ENCODE measurements at places on chromosomes 6 and 20. TPM values are rescaled to one million over a fixed set of nuclear protein-coding genes. Genes with fewer than 3 reads are reported as not detected.

- peaks cover 14% of the 10 kb centered on the region for H3K27me3 ChIP-seq
- H3K4me1 ChIP-seq = peaks cover 2% of the 10 kb centered on the region
- H3K36me3 ChIP-seq = no peaks in the 10 kb centered on the region
- H3K27ac ChIP-seq = no peak overlapping the region
These were observed 108.5 kb upstream of the RALGAPA2 start for GRCh38 chr20:20820785-20821483.

Gene OR2B6
- total RNA-seq = not detected

DNA sequence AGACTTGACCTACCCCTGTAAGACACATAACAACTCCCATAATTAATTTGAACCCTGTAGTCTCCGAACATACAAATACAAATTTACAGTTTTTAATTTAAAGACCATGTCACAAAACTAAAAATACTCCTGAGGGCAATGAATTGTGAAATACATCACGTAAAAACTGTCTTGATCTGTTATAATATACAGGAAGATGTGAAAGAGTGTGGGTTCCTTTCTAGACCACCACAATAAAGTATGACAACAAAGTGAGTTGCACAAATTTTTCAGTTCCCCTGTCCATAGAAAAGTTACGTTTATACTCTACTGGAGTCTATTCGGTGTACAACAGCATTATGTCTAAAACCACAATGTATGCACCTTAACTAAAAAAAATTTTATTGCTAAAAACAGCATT is 11.0 kb upstream of the BLOC1S5 start:
- H3K27me3 ChIP-seq = no peaks in the 10 kb centered on the region
- DNase-seq = no peak
- no peak overlapping the region for H3K4me3 ChIP-seq
- peaks cover 20% of the 10 kb centered on the region for H3K4me1 ChIP-seq
- peaks cover 16% of the 10 kb centered on the region for H3K36me3 ChIP-seq

DNA sequence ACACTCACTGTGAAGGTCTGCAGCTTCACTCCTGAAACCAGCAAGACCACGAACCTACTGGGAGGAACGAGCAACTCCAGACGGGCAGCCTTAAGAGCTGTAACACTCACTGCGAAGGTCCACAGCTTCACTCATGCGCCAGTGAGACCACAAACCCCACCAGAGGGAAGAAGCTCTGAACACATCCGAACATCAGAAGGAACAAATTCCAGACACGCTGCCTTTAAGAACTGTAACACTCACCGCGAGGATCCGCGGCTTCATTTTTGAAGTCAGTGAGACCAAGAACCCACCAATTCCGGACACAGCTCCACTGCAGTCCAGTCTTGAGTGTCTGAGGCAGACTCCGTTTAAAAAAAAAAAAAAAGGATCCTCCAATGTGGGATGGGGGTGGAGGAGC is 60.4 kb upstream of the ERVFRD-1 start:
- H3K36me3 ChIP-seq = no peaks in the 10 kb centered on the region
- no peak overlapping the region for H3K4me3 ChIP-seq
- DNase-seq = peak; percentile 53
- peaks cover 18% of the 10 kb centered on the region for H3K4me1 ChIP-seq

DNA sequence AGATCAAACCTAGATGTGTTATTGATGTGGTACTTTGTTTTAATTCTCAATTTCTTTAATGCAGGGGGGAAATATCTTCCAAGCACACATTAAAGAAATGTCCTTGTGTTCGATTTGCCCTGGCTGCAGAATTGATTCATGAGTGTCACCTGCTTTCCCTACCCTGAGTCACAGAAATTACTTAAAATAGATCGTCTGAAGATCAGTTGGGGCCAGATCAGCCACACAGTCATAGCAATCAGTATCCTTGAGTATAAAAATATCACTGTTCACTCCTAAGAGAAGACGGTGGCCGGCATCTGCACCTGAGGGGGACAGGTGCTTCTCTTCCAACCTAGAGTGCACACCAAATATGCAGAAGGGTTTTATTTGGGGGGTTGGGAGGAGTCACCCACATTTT is 115.2 kb upstream of the RIN2 start:
- no peaks in the 10 kb centered on the region for H3K27me3 ChIP-seq
- no peak overlapping the region for H3K27ac ChIP-seq
- H3K36me3 ChIP-seq = no peaks in the 10 kb centered on the region
- H3K4me3 ChIP-seq = no peak overlapping the region

GRCh38 chr6:126539022-126539421 is 199.1 kb downstream of the CENPW start:
- DNase-seq = no peak
- H3K4me3 ChIP-seq = no peak overlapping the region
- H3K27me3 ChIP-seq = peaks cover 1% of the 10 kb centered on the region
- no peaks in the 10 kb centered on the region for H3K4me1 ChIP-seq
- H3K27ac ChIP-seq = no peak overlapping the region

Gene SLC24A3
- total RNA-seq = not detected

- no peak overlapping the region for H3K4me3 ChIP-seq
- H3K27me3 ChIP-seq = peaks cover 6% of the 10 kb centered on the region
- no peaks in the 10 kb centered on the region for H3K36me3 ChIP-seq
- no peak for DNase-seq
These were observed 302.3 kb upstream of the CITED2 start for GRCh38 chr6:139676718-139677117.

DNA sequence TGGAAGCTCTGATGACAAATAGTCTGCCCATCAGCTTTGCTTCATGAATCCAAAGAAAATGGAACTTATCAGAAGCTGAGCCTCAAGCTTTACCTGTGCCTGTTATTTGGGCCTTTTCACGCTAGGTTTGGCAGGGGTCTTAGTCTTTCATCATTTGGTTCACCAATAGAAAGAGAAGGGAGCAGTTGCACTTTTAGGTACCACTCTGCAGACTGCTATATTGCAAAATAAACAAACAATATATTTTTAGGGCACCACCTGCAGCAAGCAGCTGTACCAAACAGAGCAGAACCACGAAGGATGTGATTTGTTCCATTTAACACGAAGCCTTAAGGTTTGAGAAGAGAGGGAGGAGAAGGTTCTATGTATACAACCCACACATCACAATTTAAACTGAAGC is 291.4 kb upstream of the RNF217 start:
- H3K36me3 ChIP-seq = no peaks in the 10 kb centered on the region
- DNase-seq = no peak

Data from activated CD4-positive, alpha-beta T cell treated with anti-CD3 and anti-CD28 coated beads, Interleukin-2, amount 10 ng/mL, durations not matched to agents 24 days and 14 days (primary cell).